ENCODE measurements at places on chromosomes 11 and 22.
A peak's percentile ranks its signal among the peaks of the same experiment; 100 is the strongest.

GRCh38 chr22:19169002-19169946 is 9.3 kb downstream of the SLC25A1 start:
- no peak for DNase-seq

DNA sequence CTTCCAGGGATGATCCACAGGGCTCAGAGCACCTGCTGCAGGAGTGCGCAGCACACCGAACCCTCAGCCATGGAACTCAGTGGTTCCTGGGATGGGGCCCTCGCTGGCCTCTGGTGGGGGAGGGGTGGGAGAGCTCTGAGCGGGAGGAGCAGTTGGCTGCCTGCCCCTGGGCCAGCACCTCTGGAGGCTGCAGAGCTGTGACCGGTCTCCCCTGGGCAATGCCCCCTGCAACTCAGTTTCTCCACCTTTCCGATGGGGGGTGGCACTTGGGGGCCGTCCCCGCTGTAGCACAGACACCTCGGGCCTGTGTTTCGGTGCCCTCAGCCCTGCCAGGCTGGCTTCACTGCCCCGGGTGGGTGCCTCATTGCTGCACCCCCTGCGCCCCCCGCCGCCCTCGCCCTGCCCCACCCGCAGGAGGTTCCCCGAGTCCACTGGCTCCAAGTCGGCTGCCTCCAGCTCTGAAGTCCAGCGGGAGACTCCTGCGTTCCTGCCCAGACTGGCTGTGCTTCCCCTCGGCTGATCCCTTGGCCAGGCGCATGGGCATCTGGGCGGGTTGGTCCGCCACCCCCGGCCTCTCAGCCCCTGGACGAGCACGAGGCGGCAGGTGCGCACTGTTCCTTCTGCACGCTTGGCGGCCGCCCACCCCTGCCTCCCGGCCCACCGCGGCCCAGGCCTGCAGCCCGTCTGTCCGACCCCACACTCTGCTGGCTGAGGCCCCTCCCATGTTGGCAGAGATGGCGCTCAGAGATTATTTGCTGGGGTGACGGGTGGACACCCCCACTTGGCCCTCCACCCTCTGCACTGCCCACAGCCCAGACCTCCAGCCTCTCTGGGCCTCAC is 1.8 kb downstream of the MUC6 start:
- DNase-seq, result no peak

GRCh38 chr11:638631-639331 is 1.7 kb downstream of the DRD4 start:
- no peak for DNase-seq

GRCh38 chr22:45422237-45422983 is 8.9 kb downstream of the RIBC2 start:
- no peak for DNase-seq

DNA sequence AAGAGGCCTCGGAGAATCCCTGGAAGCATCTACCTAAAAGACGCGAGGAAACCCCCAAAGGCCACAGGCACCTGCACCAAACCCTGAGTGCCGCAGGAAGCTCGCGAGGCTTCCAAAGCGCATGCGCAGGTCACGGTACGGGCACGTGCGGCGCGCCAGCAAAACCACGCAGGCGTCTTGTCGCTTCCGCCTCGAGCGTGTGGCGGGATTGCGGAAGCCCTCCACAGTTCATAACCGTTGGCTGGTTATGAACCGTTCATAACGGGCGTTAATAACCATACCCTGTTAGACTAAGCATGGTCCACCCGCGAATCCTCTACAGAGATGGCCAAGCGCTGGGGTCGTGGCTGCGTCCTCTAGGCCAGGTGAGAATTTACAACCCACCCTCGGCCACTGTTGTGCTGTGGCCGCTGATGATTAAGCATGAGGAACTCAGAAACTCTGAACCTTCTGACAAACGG is 46.4 kb downstream of the MORC2 start:
- peak; percentile 40 for DNase-seq

GRCh38 chr22:29937940-29938693 is 55.1 kb downstream of the MTMR3 start:
- DNase-seq, result no peak

DNA sequence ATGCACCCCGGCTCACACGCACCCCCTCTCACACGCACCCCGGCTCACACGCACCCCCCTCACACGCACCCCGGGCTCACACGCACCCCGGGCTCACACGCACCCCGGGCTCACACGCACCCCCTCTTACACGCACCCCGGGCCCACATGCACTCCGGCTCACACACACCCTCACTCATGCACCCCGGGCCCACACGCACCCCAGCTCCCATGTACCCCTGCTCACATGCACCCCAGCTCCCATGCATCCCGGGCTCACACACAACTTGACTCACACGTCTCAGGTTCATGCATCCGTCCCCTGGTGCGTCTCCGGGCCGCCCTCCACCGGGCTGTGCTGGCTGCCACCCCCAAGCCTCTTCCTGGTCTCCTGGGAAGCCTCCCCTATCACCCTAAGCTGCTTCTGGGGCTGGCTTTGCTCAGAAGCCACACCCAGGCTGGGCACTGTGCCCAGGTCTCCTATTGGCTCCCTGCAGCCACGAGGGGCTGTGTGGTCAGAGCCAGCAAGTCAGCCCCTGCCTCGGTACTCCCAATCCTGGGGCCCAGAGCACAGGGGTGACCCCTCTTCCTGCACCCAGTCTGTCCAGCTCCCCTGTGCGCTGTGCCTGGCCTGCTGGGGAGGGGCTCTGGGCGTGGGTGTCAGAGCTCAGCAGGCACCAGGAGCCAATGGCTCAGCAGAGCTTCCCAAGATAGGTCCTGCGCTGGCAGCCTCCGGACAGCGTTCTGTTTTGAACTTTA is 16.9 kb downstream of the TSPAN4 start:
- peak; percentile 80 for DNase-seq

DNA sequence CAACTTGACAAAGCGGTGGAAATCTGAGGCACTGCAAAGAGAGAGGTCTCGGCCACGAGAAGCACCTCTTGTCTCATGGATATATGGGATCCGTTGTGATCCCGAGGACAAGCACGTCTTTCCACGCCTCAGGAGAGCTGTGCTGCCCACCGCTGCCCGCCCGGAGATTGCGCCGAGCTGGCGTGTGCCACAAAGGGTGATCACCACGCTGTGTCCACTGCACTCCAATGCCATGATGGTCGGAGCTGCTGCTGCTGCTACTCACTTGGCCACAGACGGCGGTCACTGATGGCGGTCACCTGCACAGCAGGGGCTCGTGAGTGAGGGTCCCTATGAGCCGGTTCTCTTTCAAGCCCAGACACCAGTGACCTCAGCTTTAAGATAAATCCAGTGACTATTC is 51.1 kb downstream of the SHANK2 start:
- no peak for DNase-seq

DNA sequence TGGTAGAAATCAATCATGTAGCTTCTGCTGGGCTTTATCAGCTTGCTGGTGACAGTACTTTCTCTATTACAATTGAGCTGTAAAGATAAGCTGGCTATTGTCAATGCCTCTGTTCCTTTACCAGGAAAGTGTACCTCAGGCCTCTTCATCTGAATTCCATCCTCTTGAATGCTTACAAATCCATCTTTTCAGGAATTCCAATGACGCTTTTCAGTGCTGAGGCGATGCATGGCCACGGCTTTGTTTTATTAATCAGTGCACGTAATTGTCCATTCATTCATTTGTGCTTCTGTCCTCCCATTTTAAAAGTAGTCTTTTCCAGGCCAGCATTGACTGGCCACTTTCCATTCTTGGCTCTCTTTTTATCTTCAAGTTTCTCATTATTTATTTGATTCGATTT is 202.0 kb downstream of the PGR start:
- no peak for DNase-seq

GRCh38 chr11:23112987-23113886 is 253.0 kb upstream of the CCDC179 start:
- peak; percentile 71 for DNase-seq

- no peak for DNase-seq
These were observed 172.8 kb upstream of the B3GAT1 start for GRCh38 chr11:134584706-134585445.

DNA sequence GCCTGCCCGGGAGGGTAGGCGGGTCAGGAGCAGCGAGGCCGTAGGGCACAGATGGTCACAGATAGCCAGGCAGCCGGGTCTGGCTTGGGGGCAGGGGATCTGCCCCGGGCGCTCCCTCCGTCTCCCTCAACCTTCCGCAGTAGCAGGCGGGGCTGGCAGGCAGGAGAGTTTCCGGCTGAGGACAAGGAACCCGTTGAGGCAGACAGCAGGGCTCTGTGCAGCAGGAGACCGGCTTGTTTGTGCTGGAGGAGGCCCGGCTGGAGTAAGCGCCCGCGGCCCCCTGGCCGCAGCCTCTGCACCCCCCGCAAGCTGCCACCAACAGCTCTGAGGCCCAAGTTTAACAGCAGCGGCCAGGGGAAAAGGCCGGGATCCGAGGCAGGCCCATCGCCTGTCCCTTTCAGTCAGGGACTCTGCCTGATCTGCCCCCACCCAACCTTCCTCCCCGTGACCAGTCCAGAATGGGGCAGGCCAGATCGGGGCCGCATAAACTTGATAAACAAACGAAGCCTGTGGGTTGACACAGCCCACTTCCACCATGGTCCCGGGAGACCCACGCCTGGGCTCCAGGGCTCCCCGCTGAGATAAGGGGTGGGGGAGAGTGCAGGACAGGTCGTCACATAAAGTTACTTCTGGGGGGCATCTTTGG is 13.6 kb downstream of the SCARF2 start:
- DNase-seq, result no peak

- peak; percentile 91 for DNase-seq
These were observed 13.9 kb downstream of the APOBEC3H start for GRCh38 chr22:39110631-39111561.

GRCh38 chr22:47188261-47189055 is 426.0 kb downstream of the TBC1D22A start:
- no peak for DNase-seq

DNA sequence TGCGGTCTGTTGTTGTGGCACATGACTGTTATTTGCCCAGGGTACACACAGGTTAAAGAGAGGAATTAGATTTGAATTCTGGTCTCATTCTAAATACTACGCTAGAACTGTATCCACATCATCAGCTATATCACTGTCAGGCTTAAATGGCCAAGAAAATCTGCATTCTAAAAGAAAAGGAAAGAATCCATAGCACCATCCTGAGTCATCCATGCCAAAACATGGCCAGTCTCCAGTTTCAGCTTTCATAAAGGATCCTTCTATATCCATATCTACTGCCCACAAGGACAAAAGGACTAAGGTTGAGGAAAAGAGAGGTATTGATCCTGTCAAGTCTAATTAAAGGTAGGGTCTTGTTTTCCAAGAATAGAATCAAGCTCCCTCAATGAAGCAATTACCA is 73.6 kb upstream of the GDPD4 start:
- peak; percentile 24 for DNase-seq

GRCh38 chr11:65021003-65021402 is 6.2 kb upstream of the SNX15 start:
- DNase-seq, result no peak
